ENCODE measurements at places on chromosomes 12 and 14. TPM values are rescaled to one million over a fixed set of nuclear protein-coding genes. Genes with fewer than 3 reads are reported as not detected.

- H3K36me3 ChIP-seq: peaks cover 2% of the 10 kb centered on the region
- no peak overlapping the region for H3K27ac ChIP-seq
- H3K4me1 ChIP-seq: peaks cover 10% of the 10 kb centered on the region
- peaks cover 2% of the 10 kb centered on the region for H3K27me3 ChIP-seq
These were observed 66.3 kb upstream of the NCOR2 start for GRCh38 chr12:124633365-124634362.

DNA sequence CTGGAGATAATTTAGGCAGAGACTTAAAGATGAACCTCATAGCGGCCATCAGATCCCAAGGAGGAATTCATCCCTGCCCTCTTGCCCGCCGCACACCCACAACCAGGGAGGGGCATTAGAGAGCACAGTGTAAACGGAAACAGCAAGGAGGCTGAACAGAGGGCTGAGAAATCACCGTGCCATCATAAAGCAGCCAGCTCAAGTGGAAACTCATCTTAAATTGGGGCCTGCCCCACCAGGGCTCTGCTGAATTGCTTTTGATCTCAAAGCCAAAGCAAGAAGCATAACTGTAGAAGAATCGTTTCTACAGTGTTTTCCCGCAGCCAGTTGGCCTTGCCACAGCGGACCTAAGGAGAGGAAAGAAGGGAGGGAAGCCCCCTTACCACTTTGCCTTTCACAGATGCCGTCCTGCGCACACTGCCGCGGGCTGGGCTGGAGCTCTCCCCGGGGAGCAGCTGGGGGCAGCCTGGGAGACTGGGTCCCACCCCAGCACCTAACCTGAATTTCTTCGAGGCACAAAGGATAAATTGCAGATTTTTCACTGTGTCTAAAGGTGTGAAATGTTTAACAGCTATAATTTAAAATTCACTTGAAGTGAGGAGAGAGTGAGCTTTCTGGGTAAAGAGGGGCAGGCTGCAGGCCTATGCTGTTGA lies 51.8 kb upstream of the MMP17 start:
- H3K4me3 ChIP-seq: no peak overlapping the region
- no peak for DNase-seq
- peaks cover 64% of the 10 kb centered on the region for H3K36me3 ChIP-seq
- no peaks in the 10 kb centered on the region for H3K27me3 ChIP-seq

- H3K36me3 ChIP-seq: no peaks in the 10 kb centered on the region
- no peak overlapping the region for H3K4me3 ChIP-seq
- H3K27me3 ChIP-seq: no peaks in the 10 kb centered on the region
- no peak for DNase-seq
- H3K4me1 ChIP-seq: peaks cover 5% of the 10 kb centered on the region
- no peak overlapping the region for H3K27ac ChIP-seq
These were observed 113.1 kb downstream of the CCDC60 start for GRCh38 chr12:119447618-119448017.

DNA sequence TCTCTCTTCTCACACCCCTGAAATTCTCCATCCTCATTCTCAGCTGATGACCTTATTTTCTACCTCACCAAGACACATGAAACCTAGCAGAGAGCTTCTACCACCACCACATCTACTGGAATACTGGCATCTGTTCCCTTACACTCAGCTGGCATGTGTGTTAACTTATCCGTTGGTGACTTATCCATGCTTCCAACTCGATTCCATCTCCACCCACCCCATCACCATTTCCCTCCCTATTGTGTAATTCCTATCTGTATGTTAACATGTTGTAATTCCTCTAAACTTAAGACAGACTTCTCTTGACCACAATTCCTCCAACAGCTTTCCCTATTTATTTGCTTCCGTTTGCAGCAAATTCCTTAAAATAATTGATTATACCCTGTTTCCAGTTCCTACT lies 15.4 kb downstream of the C1S start:
- peaks cover 29% of the 10 kb centered on the region for H3K27me3 ChIP-seq
- no peak overlapping the region for H3K27ac ChIP-seq
- no peak overlapping the region for H3K4me3 ChIP-seq
- no peak for DNase-seq
- peaks cover 2% of the 10 kb centered on the region for H3K4me1 ChIP-seq

- H3K4me3 ChIP-seq: peak overlapping the region; percentile 80
- H3K27me3 ChIP-seq: peaks cover 5% of the 10 kb centered on the region
- peaks cover 57% of the 10 kb centered on the region for H3K4me1 ChIP-seq
- no peaks in the 10 kb centered on the region for H3K36me3 ChIP-seq
- peak overlapping the region; percentile 79 for H3K27ac ChIP-seq
These were observed 2.7 kb upstream of the GALNT6 start for GRCh38 chr12:51393676-51394545.

DNA sequence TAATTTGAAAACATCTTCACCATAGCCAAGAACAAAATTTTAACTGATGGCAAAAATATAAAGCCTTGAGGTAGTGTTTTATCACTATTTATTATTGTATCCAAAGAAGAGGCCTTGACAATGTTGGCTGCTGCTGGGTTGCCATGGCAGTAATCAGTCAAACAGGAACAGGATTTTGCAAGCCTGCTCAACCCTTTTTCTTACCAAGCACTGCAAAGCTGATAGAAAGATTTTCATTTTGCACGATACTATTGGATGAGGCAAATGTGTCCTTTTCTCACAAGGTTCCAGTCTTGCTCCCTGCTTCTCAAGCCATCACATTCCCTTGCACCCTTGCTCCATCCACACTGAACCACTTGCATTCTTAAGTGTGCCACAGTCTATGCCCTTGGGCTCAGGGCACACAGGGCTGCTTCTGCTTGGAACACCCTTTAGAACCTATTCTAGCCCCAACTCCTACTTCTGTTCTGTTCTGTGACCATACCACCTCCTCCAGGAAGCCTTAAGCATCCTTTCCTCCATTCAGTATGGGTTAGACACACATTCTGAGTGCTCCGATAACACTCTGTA lies 76.5 kb upstream of the AMIGO2 start:
- DNase-seq: no peak
- no peak overlapping the region for H3K27ac ChIP-seq
- H3K27me3 ChIP-seq: no peaks in the 10 kb centered on the region
- H3K4me1 ChIP-seq: peaks cover 18% of the 10 kb centered on the region
- H3K4me3 ChIP-seq: no peak overlapping the region
- H3K36me3 ChIP-seq: peaks cover 29% of the 10 kb centered on the region

GRCh38 chr12:127280393-127281275 lies 986.3 kb upstream of the TMEM132C start:
- H3K27ac ChIP-seq: no peak overlapping the region
- H3K27me3 ChIP-seq: peaks cover 1% of the 10 kb centered on the region
- H3K4me3 ChIP-seq: no peak overlapping the region
- H3K36me3 ChIP-seq: no peaks in the 10 kb centered on the region
- peak; percentile 59 for DNase-seq
- no peaks in the 10 kb centered on the region for H3K4me1 ChIP-seq

- H3K4me1 ChIP-seq: no peaks in the 10 kb centered on the region
- no peaks in the 10 kb centered on the region for H3K27me3 ChIP-seq
- H3K4me3 ChIP-seq: no peak overlapping the region
- no peaks in the 10 kb centered on the region for H3K36me3 ChIP-seq
- no peak for DNase-seq
These were observed 322.5 kb downstream of the SYT1 start for GRCh38 chr12:79187032-79187431.

DNA sequence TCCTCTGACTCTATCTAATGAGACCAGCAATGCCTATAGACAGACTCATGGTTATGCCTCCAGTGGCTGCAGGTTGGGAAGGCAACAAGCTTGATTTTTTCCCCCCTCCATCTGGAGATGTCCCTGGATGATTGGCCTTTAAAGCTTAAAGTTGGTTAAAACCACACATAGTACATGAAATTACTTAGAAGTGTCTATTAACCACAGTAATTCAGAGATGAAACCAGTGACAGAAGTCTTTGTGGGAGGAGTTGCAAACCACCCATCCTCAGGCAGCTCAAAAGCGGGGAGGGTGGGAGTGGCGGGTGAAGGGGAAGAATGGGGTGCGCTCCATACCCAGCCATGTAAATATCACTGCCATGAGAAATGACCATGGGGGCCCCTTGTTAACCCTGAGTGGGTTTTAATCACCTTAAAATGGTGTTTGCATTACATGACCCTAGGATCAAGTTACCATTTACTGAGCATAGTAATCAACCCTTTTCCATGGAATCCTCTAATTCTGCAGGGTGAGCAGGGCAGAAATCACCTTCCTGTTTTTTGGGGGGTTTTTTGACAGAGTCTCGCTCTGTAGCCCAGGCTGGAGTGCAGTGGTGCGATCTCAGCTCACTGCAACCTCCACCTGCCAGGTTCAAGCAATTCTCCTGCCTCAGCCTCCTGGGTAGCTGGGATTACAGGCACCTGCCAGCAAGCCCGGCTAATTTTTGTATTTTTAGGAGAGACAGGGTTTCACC lies 133.5 kb downstream of the FOXN3 start:
- peaks cover 80% of the 10 kb centered on the region for H3K4me1 ChIP-seq
- H3K4me3 ChIP-seq: peak overlapping the region; percentile 7
- no peak for DNase-seq
- peak overlapping the region; percentile 80 for H3K27ac ChIP-seq
- no peaks in the 10 kb centered on the region for H3K27me3 ChIP-seq

DNA sequence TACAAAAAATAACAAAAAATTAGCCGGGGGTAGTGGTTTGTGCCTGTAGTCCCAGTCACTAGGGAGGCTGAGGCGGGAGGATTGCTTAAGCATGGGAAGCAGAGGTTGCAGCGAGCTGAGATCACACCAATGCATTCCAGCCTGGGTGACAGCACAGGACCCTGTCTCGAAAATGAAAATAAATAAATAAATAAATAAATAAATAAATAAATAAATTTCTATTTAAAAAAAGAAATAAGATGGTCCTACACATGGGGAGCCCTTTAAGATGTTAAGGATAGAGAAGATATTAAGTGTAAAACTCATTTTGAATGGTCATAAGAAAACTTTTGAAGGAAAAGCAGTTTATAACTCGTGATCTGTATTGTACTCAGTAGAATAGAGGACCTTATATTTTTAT lies 8.2 kb upstream of the MRPL42 start:
- H3K4me1 ChIP-seq: no peaks in the 10 kb centered on the region
- H3K4me3 ChIP-seq: no peak overlapping the region
- H3K27ac ChIP-seq: no peak overlapping the region
- no peak for DNase-seq
- peaks cover 6% of the 10 kb centered on the region for H3K27me3 ChIP-seq
- no peaks in the 10 kb centered on the region for H3K36me3 ChIP-seq

- peaks cover 10% of the 10 kb centered on the region for H3K36me3 ChIP-seq
- no peaks in the 10 kb centered on the region for H3K27me3 ChIP-seq
- H3K27ac ChIP-seq: peak overlapping the region; percentile 83
- no peak for DNase-seq
- peaks cover 32% of the 10 kb centered on the region for H3K4me1 ChIP-seq
These were observed 4.5 kb upstream of the HCAR3 start for GRCh38 chr12:122721057-122721545.

DNA sequence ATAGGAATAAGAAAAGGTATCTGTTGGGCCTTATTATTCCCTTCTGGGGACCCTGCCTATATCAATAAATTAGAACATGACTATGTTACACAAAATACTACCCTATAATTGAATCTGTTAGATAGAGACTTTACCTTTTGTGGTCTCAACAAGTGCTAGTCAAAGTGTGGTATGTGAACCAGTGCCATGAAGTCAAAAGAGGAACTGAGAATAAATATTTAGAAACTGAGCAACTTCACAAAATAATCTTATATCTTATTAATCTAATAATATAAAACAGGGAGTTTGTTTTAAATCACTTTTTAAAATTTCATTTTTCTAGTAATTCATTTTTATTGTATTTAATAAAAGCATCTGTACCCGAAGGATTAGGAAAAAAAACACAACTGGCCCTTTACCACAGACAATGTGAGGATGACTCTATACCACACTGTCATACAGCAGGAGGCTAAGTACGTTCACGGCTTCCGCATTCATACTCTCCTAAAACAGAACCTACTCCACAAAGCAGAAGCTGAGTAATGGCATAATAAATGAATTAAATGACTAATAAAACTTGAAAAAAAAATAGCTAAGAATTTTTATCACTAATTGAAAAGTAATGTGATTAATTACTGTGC lies 42.1 kb downstream of the SEC23A start:
- H3K4me1 ChIP-seq: no peaks in the 10 kb centered on the region
- no peak overlapping the region for H3K27ac ChIP-seq
- no peaks in the 10 kb centered on the region for H3K27me3 ChIP-seq

DNA sequence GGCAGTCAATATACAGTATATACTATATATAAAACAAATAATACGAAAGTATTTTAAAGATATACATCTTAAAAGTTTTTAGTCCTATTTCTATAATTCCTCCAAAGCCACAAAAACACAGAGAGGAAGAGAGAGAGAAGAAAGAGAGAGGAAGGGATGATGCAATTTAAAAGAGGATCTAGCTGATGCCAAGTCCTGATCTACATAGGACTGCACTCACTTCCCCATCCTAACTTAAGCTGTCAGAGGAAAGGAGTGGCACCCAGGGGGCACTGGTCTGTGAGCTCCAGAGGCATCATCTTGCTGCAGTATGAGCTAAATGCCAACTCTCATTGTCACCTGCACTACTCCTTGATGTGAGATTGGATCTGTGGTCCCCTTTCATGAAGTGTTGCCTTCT lies 95.8 kb downstream of the C12orf42 start:
- DNase-seq: no peak
- H3K4me3 ChIP-seq: no peak overlapping the region
- no peaks in the 10 kb centered on the region for H3K4me1 ChIP-seq
- H3K36me3 ChIP-seq: no peaks in the 10 kb centered on the region

DNA sequence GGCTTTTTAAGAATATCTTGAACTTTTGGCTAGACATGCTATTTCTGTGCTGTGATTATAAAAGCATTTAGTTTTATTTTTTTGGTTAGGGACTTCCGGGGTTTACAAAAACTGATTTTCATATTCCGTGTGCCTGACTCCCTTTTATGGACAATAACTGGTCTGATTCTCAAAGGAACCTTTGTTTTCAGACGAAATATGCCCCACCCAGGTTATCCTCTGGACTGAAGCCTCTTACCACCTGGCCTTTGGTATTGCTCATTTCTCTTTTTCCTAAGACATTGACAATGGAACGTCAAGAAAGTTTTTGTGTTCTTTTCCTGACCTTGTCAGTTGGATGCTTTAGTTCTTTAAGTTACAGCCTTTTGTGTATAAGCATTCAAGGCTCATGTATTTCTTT lies 10.8 kb downstream of the TIGAR start:
- peaks cover 34% of the 10 kb centered on the region for H3K36me3 ChIP-seq
- no peak overlapping the region for H3K27ac ChIP-seq
- no peak overlapping the region for H3K4me3 ChIP-seq
- no peaks in the 10 kb centered on the region for H3K27me3 ChIP-seq
- no peak for DNase-seq

- DNase-seq: no peak
- no peak overlapping the region for H3K4me3 ChIP-seq
- peaks cover 8% of the 10 kb centered on the region for H3K27me3 ChIP-seq
- H3K27ac ChIP-seq: no peak overlapping the region
These were observed 52.5 kb upstream of the PPP2R5C start for GRCh38 chr14:101708853-101709532.

The AP1G2 gene
- total RNA-seq: 170 TPM

The IFNG-AS1 gene
- total RNA-seq: not detected

The CAMKK2 gene
- 33.3 TPM for total RNA-seq

The SLC4A8 gene
- total RNA-seq: 1.6 TPM

The OAS3 gene
- total RNA-seq: 29.6 TPM

The CELA1 gene
- not detected for total RNA-seq

The ATXN7L3B gene
- total RNA-seq: 24.3 TPM

The ASCL1 gene
- not detected for total RNA-seq

The NRIP2 gene
- total RNA-seq: not detected

The ARHGAP9 gene
- total RNA-seq: 106 TPM

The RGS6 gene
- 3.7 TPM for total RNA-seq

The SLCO1A2 gene
- total RNA-seq: not detected

The CLEC14A gene
- not detected for total RNA-seq

The ADAM21 gene
- total RNA-seq: not detected

The FAM234B gene
- 5.7 TPM for total RNA-seq

The PTPRQ gene
- not detected for total RNA-seq

The DPF3 gene
- total RNA-seq: 0.66 TPM

All from activated T-helper 2 cell treated with anti-CD3 and anti-CD28 coated beads, Interferon-gamma antibody, Interleukin-2, Interleukin-4, amounts not matched to agents 10 μg/mL and 5 μg/mL and 100 μg/mL, durations not matched to agents 14 hours and 24 hours and 36 hours (primary cell).